ENCODE measurements at places on chromosomes 12 and 14.

DNA sequence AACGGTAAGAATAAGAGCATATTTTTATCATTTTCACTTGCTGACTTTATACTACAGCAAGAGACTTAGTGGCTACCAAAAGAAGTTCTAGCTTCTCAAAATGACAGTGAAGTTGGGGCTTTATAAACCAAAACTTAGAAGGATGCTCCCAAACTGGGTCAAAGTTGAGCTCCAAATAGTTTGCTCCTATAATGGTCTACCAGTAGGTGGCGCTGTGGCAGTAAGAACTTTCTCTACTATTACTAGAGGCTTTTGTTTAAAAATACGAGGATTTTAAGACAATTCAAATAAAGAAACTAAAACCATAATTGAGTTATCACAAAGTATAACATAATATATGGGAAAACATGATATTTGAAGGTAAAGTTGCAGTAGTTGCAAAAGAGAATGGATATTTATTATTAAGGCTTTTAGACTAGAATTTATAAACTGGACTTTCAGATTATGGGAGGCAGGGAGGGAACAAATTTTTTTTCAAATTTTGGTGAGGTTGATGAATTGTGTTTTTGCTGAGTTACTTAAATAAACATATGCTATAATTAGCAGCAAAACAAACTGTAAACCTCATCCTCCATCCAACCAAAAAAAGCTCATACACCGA is 75.0 kb downstream of the TGFB3 start:
- no peak for DNase-seq

GRCh38 chr12:69309461-69309860 is 38.7 kb upstream of the LYZ start:
- DNase-seq, result no peak

DNA sequence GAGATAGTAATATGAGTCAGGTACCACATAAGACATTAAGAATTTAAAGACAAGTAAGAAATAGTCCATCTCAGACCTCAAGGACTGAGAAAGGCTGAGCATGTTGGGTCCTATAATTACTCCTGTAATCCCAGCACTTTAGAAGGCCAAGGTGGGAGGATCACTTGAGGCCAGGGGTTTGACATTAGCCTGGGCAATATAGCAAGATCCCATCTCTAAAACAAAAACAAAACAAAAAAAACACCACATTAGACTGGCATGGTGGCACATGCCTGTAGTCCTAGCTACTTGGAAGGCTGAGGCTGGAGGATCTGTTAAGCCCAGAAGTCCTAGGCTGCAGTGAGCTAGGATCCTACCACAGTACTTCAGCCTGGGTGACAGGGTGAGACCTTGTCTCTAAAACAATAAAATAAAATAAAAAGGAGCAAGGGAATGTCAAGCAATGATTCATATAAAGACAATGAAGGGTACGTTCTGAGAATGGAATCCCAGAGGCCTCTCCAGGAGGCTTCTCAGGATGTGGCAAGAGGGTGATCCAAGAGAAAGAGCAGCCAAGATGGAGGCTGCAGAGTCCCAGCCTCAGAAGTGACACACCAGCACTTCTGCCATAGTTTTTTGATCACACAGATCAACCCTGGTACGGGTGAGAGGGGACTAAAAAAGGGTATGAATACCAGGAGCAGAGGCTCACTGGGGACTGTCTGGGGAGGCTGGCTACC is 206.4 kb downstream of the CRADD start:
- no peak for DNase-seq

GRCh38 chr12:86331012-86331411 is 74.8 kb upstream of the MGAT4C start:
- no peak for DNase-seq

DNA sequence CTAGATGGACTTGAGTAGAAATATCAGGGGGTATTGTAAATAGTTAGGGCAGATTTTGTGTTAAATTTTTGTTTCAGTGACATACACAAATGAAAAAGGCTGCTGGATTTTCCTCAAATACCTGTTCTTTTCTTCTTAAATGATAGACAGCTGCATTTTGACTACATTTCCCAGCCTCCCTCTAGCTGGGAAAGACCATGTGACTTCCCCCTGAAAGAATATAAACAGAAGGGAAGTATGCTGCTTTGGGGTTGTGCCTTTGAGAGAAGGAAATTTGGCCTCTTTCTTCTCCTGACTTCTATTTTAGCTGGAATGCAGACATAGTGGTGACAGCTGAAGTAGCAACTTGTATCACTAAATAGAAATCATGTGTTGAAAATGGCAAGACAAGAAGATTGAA is 476.1 kb upstream of the SYT1 start:
- no peak for DNase-seq

DNA sequence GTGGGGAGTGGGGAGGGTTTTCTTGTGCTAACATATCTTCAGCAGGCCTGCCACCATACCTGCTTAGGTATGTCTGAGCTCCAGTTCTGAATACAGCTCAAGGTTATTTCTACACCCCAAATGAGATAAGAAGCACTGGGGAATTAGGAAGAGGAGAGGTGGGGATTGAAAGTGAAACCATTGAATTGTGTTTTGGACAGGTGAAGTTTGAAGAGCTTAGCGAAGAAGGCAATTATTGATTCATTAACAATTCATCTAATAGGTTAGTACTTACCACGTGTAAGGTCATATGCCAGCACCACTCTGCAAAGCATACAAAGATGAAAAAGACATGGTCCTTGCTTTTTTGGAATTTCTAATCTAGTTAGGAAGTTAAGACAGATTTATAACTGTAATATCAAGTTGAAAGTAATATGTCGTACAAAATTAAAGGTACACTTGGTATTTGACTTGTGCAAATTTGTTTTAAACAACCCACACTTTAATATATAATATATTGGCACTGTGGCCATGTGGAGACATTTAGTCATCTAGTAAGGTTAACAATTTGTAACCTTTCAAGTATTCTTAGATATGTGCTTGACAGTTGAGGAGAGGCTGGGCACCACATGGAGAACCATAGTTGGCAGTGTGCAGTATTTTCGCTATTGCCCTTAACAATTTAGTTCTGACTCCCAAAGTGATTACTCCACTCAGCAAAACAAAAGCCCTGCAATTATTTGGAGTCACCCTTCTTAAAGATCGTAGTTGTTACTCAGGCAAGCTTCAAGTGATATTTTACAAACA is 3.6 kb downstream of the SMCO3 start:
- DNase-seq, result no peak

GRCh38 chr14:53743371-53743770 is 213.3 kb downstream of the BMP4 start:
- no peak for DNase-seq
